ENCODE measurements at places on chromosomes 4 and X.

- peak; percentile 56 for DNase-seq
Observed at GRCh38 chrX:38973322-38973721, 172.1 kb downstream of the MID1IP1 start.

DNA sequence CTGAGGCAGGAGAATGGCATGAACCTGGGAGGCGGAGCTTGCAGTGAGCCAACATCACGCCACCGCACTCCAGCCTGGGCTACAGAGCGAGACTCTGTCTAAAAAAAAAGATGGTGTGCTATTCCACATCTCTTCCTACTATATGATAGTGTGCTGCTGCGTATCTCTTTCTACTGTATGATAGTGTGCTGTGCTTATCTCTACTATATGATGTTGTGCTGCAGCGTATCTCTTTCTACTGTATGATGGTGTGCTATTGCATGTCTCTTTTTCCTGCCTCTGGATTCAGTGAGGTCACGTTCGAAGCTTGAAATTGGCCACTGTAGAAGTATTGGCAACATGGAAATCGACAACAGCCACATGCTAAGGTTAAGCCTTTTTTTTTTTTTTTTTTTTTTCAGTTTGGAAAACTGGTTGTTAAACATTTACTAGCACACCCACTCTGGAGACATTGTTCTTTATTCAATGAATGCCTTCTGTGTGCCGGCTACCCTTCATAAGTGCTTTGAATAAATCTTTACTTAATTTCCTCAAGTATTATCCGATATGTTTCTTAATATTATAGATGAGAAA is 31.0 kb downstream of the ARFIP1 start:
- no peak for DNase-seq

GRCh38 chr4:38664706-38665401 is 855 bp downstream of the KLF3 start:
- DNase-seq = peak; percentile 57

- DNase-seq = no peak
Observed at GRCh38 chr4:24192018-24192641, 302.3 kb upstream of the PPARGC1A start.

DNA sequence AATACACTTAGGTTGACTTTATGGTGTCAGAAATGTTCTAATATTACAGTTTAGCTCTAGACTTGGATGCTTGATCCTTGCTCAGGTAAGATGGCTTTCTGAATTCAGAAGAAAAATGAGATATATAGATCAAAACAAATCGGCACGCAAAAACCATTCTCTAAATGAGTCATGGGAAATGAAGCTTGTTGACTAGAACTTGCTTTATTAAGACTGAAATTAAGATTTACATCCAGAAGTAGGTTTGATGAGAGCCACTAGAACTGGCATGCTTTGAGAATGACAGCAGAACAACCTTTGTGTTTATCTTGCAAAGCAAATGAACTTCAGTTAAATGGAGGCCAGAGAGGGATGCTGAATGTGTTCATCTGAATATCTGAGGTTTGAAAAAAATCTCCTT is 304.9 kb upstream of the KLF3 start:
- no peak for DNase-seq

GRCh38 chr4:112508356-112508755 is 7.6 kb downstream of the NEUROG2 start:
- DNase-seq = no peak

- DNase-seq = no peak
Observed at GRCh38 chrX:112085149-112085548, 2.6 kb upstream of the TRPC5 start.
